ENCODE measurements at places on chromosomes 5 and 9.

GRCh38 chr5:89948977-89949376 lies 460.6 kb downstream of the CETN3 start:
- no peak for DNase-seq

DNA sequence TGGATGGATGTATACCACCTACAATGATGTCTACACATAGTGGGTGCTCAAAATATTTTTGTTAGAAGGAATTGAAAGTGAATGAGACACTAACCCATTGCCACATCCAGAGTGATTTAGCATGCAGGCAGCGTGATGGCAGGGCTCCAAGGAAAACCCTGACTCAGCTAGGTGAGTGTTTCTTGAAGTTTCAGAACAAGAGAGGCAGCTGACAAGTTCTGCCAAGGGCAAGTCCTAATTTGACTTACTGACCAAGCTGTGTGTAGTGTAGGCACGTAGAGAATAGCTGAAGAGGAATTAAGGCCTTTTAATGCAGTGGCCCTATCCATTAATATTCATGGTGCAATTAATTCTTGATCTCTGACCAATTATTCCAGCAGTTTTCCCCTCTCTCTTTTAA lies 107.8 kb upstream of the ATP10B start:
- DNase-seq = no peak

DNA sequence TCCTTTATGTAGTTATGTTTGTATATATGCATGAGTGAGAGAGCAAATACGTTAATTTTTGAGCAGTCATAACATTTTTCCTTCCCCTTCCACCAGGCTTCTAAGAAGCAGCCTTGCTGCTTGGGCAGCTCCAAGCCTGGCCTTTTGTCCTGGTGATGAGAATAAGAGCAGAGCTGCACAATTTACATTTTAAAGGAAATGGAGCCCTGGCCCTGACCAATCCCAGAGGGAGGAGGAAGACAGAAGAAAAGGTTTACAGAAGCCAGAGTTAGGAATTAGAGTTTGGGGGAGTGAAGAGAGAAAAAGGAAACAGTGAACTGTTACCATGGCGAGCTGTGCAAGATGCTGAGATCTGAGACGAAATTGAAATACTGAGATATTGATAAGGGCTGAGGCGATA lies 25.3 kb upstream of the EFNA5 start:
- DNase-seq = no peak

GRCh38 chr5:80194468-80194867 lies 61.4 kb downstream of the SERINC5 start:
- DNase-seq = no peak

DNA sequence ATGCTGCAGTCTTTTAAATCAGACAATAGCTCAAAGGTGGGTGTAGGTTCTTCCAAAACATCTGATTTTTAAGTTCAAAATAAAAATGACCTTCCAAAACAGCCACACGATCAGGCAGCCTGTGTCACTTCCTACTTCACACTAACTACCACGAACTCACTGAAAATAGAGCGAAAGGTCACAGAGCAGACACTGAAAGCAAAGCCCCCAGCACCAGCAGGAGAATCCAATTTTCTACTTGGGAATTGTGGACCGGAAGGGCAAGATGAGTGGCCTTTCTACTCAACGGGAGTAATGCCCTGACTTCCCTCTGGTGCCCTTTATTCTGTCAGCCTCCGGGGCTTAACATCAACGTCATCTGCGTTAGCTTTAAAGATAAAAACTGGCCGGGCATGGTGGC lies 107.8 kb upstream of the FAM120A start:
- DNase-seq = no peak

DNA sequence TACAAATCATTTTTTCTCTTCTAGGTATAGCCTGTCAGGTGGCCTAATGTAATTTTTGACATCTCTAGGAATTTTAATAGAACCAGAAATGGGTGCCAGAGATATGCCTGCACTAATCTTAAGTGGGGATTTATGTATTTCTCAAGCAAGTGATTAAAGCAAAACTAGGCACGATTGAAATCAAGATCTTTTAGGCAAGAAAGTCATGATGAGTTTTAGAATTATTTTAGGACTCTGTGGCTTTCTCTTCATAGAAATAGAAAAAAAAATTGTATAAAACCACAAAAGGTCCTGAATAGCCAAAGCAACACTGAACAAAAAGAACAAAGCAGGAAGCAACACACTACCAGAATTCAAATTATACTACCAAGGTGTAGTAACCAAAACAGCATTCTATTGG lies 952 bp upstream of the AMACR start:
- no peak for DNase-seq

DNA sequence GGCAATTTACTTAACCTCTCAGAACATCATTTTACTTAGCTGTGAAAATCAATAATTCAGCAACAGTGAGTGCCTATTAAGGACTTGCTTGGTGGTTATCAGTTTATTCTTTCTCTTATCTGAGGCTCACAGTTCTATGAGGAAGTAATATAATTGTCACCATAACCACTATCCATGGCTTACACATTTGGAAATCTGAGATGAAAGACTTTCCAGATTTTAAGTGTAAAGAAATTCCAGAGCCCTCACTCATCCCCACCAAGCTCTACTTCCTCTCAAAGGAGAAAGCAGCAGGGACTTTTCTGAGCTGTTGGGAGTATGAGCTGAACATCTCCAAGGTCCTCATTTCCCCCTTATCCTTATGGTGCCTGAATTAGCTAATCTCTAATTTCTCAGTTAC lies 321.5 kb downstream of the FBXL7 start:
- no peak for DNase-seq

- DNase-seq = no peak
These were observed 184.7 kb downstream of the ROR2 start for GRCh38 chr9:91765296-91765695.

DNA sequence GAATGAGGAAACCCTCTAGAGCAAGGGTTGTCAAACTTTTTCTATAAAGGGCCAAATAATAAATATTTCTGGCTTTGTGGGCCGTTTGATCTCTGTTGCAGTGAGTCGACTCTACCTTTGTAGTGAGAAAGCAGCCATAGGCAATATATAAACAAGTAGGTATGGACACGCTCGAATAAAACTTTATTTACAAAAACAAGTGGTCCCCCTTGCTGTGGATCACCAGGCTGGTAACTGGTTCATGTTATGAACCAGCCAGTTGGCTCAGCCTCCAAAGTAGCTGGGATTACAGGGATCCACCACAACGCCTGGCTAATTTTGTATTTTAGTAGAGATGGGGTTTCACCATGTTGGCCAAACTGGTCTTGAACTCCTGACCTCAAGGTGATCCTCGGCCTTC lies 118.5 kb downstream of the GPBP1 start:
- DNase-seq = no peak

DNA sequence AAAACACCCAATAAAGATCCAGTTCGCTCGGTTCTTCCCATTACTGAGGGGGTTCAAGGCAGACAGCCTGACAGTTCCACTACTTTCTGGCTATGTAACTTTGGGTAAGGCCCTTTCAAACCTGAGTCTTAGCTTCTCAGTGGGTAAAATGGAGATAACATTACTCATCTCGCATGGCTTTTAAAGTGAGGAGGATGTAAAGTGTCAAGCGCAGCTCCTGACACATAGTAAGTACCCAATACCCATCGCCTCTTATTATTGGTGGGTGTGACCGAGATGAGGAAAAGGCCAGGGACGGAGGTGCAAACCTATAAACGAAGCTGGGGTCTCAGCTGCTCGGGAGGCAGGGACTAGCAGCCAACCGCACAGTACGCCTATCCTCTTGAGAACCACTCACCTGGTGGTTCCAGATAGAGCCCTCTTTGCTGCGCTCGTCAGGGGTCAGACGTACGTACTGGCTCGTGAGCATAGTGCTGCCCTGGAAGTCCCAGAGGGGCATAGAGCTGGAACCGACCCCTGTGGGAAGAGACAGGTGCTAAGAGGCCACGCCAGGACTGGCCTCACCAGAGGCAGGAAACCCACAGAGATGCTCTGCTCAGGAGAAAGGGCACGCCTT lies 584 bp downstream of the LMAN2 start:
- DNase-seq = no peak

DNA sequence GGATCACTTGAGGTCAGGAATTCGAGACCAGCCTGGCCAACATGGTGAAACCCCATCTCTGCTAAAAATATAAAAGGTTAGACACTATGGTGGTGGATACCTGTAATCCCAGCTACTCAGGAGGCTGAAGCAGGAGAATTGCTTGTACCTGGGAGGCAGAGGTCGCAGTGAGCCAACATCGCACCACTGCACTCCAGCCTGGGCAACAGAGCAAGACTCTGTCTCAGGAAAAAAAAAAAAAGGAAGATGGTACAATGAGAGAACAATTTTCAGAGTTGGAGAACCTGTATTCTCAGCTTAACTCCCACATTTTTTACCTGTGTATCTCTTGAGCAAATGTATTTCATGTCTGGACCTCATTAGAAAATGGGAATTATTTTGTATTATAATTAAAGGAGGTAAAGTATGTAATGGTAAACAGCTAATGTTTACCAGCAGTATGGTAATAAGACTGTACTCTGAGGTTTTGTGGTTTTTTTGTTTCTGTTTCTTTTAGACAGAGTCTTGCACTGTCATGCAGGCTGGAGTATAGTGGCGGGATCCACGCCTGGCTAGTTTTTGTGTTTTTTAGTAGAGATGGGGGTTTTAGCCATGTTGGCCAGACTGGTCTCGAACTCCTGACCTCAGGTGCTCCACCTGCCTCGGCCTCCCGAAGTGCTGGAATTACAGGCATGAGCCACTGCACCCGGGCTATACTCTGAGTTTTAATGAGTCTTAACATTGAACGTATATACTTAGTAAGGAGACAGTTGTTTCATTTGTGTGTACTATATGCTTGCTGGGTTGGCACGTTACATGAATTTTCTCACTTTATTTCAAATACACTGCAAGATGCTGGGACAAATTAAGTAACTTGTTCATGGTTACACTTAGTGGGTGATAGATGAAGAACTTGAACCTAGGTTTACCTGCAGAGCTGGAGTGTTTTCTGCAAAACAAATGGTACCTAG lies 16.2 kb downstream of the UHRF2 start:
- no peak for DNase-seq

- DNase-seq = no peak
These were observed 57.6 kb upstream of the GRAMD2B start for GRCh38 chr5:126365446-126366198.

- DNase-seq = no peak
These were observed 37.8 kb downstream of the SCGB3A1 start for GRCh38 chr5:180553530-180553929.

DNA sequence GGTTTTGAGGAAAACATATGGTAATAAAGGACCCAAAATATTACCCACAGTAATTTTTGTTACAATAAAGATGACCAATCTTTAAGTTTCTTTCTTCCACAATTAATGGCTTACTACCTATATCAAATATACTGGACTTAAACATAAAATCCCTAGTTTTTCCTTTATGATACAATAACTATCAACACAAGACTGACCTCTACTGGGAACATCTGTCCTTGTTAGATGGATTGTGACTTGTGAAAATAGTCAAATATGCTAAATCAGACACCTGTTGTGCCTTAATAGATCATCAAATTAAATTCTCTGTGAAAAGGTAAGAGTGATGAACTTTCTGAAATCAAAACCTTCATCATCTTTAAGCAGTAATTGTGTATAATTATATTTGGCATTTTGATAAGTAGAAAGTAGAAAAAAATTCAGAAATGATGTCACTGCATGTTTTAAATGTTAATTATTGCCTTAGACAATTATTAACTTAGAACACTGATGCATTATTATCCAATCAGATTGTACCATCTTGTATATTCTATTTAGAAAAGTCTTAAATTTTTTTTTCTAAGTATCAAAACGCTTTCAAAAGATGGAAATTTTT lies 113.6 kb downstream of the DEPDC1B start:
- no peak for DNase-seq

GRCh38 chr5:59036274-59036961 lies 453.5 kb downstream of the RAB3C start:
- DNase-seq = no peak

GRCh38 chr5:93076096-93076495 lies 504.9 kb downstream of the NR2F1-AS1 start:
- DNase-seq = no peak

GRCh38 chr5:107248066-107248695 lies 422.6 kb downstream of the EFNA5 start:
- DNase-seq = no peak

GRCh38 chr5:56705217-56705616 lies 110.1 kb upstream of the MAP3K1 start:
- DNase-seq = no peak

- DNase-seq = no peak
These were observed 78.9 kb downstream of the ALDH7A1 start for GRCh38 chr5:126516133-126516532.

- no peak for DNase-seq
These were observed 1742.3 kb upstream of the NUDT12 start for GRCh38 chr5:105304859-105305258.

DNA sequence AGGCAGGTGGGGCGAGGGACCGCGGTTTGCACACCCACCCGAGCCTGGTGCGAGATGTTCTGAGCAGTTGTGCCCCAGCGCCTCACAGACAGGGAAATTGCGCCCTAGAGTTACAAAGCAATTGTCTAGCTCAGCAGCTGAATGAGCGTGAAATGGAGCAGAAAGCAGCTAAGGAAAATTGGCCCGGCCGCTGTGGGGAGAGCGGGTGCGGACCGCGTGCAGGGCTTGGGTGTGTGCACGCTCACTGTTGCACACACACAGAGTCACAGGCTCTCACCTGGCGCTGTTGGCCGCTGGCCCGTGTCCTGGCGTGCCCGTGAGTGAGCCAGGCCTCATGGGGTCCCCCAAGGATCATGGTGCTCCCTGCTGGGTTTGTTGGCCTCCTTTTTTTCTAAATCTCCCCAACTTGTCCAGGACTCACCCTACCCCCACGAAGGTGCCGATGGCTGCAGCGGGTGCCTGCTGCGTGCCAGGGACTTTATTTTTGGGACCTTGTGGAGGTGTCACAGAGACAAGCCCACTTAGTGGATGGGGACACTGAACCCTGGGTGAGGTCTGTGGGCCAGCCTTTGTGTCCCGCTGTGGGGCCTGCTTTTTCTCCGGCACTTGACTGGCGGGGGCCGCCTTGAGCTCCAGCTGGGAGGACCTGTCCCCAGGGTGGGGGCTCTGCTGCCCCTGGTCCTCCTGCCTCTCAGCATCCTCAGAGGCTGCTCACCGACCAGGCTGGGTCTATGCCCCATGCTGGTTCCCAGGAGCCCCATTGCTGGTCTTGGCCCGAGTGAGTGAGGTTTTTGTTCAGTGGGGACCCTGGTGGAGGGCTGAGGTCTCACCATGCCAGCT lies 5.2 kb downstream of the RXRA start:
- no peak for DNase-seq

- DNase-seq = no peak
These were observed 566.6 kb downstream of the PSAT1 start for GRCh38 chr9:78863531-78863930.

GRCh38 chr9:112421771-112422222 lies 41.9 kb downstream of the HSDL2 start:
- DNase-seq = no peak

GRCh38 chr5:172178991-172179989 lies 8.7 kb downstream of the STK10 start:
- DNase-seq = no peak

- DNase-seq = no peak
These were observed 28.5 kb downstream of the TSPAN17 start for GRCh38 chr5:176675676-176676360.

All from mesothelial cell of epicardium (in vitro differentiated cells).